GM23248 (cell line): ENCODE measurements at places on chromosomes 6 and 20. TPM values are rescaled to one million over a fixed set of nuclear protein-coding genes. Genes with fewer than 3 reads are reported as not detected.

GRCh38 chr20:38497246-38497935, 24.7 kb downstream of the RALGAPB start:
- H3K4me1 ChIP-seq, result no peaks in the 10 kb centered on the region
- no peak overlapping the region for H3K4me3 ChIP-seq
- H3K27ac ChIP-seq, result no peak overlapping the region
- H3K36me3 ChIP-seq, result peaks cover 69% of the 10 kb centered on the region
- no peak for DNase-seq

The ZNF334 gene
- polyA plus RNA-seq, result 1.1 and 1.2 TPM in 2 replicates

DNA sequence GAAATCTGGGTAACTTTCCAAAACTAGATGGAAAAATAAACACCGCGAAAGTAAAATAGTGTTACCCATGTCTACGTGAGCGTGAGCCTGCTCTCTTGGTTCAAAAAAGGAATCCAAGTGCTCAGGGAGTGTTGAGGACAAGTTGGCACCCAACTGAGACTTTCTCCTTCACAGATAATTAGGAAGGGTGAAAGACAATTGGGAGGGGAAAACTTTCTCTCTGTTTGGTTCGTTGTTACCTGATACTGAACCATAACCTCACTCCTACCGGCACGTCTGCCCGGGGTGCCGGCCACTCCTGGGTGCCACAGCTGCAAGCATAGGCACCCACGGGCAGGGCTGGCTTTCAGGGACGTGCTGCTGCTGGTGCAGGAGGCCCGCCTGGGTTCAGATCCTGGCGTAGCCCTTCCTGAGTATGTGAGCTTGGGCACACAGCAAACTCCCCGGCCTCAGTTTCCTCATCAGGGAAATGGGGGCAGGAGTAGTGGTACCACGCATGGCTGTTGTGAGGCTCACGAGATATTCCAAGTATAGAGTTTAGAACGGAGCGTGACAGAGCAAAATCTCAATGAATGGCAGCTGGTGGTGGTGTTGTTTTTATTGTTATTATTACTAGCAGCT, 38.2 kb upstream of the PMEPA1 start:
- H3K27me3 ChIP-seq, result peaks cover 15% of the 10 kb centered on the region; the same call in 1 of the 2 replicates
- peaks cover 7% of the 10 kb centered on the region for H3K4me1 ChIP-seq
- no peak for DNase-seq

The KHDC1L gene
- not detected in 2 replicates for polyA plus RNA-seq

DNA sequence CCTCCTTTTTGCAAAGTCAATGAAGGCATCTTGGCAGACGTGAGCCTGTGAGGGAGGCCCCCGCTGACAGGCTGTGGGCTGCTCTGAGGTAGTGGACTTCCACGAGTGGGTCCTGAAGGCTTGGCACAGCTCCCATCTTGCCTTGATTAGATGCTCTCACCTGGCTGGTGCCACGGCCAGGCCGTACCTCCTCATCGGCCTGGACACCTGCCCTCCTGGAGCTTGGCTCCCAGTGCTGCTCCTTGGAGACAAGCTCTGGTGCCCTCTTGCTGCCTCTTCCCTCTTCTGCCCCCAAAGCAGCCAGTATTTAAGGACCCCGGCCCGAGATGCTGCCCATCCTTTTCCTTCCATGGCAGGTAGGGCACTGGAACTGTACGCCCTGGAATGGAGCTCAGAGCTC, 93.5 kb downstream of the ERMARD start:
- no peak overlapping the region for H3K4me3 ChIP-seq
- no peak overlapping the region for H3K27ac ChIP-seq
- DNase-seq, result no peak
- no peaks in the 10 kb centered on the region for H3K36me3 ChIP-seq

- H3K27me3 ChIP-seq, result no peaks in the 10 kb centered on the region
- no peak overlapping the region for H3K4me3 ChIP-seq
- H3K36me3 ChIP-seq, result peaks cover 43% of the 10 kb centered on the region
- H3K27ac ChIP-seq, result peak overlapping the region; percentile 82
- peaks cover 50% of the 10 kb centered on the region for H3K4me1 ChIP-seq
These were observed 41.2 kb downstream of the TRAF3IP2 start for GRCh38 chr6:111564482-111564945.

The TXLNB gene
- 0.23 TPM in 1 of 2 replicates, not detected in the other for polyA plus RNA-seq

DNA sequence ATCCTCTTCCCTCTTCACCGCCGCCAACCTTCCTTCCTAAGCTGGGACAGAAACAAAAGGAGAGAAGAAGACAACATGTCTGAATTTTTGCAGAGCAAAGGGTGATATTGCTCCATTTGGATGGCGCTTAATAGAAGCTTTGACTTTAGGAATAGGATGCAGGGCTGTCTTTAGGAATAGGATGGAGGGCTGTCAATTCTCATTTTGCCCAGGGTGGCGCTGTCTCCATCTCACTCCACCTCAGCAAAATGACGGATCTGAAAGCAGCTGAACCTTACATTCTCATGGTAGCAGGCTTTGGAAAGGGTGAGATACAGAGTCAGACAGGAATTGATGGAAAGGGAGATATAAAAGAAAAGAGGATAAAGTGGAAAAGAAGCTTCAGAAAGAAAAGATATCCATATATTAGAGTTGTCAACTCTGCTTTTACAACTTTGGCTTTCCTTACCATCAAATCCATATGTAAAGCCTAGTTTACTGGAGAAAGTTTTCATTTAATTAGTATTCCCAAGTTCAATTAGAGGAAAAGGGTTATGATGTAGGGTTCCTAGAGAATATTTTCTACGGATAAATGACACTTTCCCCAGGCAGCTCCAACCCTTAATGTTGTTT, 2.4 kb downstream of the MTCL3 start:
- peaks cover 6% of the 10 kb centered on the region; the same call in 1 of the 2 replicates for H3K4me1 ChIP-seq
- DNase-seq, result peak; percentile 69
- H3K27me3 ChIP-seq, result no peaks in the 10 kb centered on the region
- peak overlapping the region; percentile 80 for H3K4me3 ChIP-seq
- no peaks in the 10 kb centered on the region for H3K36me3 ChIP-seq

DNA sequence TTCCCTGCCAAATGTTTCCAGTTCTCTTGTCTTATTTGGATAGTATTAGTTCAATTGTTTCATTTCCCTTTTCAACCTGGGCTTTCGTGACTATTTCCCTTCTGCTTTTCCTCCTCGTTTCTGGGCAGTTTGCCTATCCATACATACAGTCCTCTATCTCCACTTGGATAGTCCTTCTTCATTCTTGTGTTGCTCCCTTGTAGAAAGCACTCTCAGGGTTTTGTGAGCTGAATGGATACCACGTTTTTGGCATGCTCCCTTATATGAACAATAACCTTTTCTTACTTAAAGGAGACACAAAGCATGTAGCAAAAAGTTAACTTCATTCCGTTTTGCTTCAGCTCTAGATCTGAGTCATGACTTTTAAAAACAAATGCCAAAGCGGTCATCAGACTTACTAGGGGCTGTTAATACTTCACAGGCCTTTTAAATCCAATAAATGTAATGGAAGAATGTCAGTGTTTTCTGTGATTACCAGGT, 16.6 kb downstream of the CRYBG1 start:
- no peaks in the 10 kb centered on the region for H3K36me3 ChIP-seq
- no peaks in the 10 kb centered on the region for H3K27me3 ChIP-seq
- H3K27ac ChIP-seq, result no peak overlapping the region
- peak; percentile 41 for DNase-seq

The THEMIS gene
- polyA plus RNA-seq, result 0.05 and 0.33 TPM in 2 replicates

DNA sequence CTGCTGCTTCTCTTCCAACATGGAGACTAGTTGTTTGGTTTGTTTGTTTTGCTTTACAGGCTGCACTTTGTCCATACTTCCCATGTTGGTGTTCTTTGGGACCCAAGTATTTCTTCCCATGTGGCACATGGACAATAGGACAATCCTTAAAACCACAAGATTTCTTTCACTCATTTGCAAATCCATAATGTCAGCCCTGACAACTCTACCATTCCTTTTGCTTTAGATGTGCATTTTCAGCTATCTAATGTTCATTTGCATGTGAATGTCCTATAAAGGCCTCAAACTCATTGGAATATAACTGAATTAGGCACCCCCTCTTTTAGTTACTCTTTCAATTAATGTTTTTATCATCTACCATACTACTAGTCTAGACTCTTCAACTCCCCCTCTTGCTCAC, 16.7 kb downstream of the THEMIS start:
- no peak overlapping the region for H3K4me3 ChIP-seq
- no peaks in the 10 kb centered on the region for H3K4me1 ChIP-seq
- H3K27me3 ChIP-seq, result no peaks in the 10 kb centered on the region

The SIRPB2 gene
- polyA plus RNA-seq, result not detected in 2 replicates
